Fibroblast of the aortic adventitia (primary cell): ENCODE measurements at places on chromosomes 3 and 15. TPM values are rescaled to one million over a fixed set of nuclear protein-coding genes. Genes with fewer than 3 reads are reported as not detected.

- no peak for DNase-seq
Measured at GRCh38 chr3:54731732-54732445, 196.0 kb downstream of the LRTM1 start.

- no peak for DNase-seq
Measured at GRCh38 chr3:138394686-138395085, 39.7 kb upstream of the ESYT3 start.

GRCh38 chr3:189099505-189100290 is 72.1 kb upstream of the TPRG1 start:
- peak; percentile 55 for DNase-seq

GRCh38 chr3:188854772-188855149 is 317.0 kb upstream of the TPRG1 start:
- DNase-seq = peak; percentile 39

DNA sequence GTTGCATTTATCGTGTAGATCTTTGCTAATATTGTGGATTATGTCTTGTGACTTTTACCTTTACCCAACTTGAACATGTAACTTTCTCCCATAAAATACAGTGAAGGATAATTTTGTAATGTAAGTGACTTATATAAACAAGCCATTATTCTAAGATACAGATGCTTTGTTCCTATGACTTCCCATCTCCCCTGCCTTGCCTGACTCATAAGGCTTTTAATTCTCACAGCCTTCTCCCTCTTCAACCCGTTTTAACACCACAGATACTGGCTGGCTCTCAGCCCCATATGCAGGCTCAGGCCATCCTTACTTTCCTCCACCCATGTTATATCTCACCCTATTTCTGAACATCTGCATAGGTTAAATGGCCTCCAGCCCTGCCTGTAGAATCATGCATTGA is 4.1 kb downstream of the CCNDBP1 start:
- no peak for DNase-seq

- no peak for DNase-seq
Measured at GRCh38 chr15:26757141-26757540, 15.7 kb downstream of the GABRB3 start.

DNA sequence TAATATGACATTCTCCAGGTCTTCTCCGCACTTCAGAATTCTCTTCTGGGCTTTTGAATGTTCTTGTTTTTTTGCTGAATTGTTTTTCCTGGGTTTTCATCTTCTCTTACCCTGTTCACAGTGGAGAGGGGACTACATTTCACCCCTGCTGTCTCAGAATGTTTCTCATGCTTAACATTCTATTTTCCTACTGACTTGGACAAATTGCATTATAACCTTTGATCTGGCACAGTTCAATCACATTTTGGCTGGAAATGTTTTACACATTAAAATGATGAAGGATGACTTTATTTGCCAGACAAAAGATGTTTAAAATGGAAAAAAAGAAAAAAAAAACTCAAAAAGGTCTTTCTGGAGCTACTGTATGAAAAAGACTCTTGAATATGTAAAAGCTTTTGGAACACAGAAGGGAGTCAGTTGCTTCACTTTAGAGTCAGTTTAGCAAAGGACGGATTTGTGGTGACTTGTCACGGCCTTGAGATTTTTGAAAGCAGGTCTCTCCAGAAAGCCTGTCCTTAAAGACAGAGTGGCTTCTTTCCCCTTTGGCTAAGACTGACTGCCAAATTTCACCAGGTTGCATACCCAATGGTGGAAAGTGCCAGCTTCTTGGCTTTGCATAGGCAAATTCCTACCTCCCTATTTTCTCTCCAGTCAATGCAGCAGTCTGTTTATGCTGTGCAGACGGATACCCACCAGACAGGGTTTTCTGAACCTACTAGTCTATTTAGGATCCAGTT is 401.0 kb upstream of the TBL1XR1 start:
- DNase-seq = peak; percentile 60

GRCh38 chr3:13058346-13059120 is 14.7 kb downstream of the IQSEC1 start:
- no peak for DNase-seq

DNA sequence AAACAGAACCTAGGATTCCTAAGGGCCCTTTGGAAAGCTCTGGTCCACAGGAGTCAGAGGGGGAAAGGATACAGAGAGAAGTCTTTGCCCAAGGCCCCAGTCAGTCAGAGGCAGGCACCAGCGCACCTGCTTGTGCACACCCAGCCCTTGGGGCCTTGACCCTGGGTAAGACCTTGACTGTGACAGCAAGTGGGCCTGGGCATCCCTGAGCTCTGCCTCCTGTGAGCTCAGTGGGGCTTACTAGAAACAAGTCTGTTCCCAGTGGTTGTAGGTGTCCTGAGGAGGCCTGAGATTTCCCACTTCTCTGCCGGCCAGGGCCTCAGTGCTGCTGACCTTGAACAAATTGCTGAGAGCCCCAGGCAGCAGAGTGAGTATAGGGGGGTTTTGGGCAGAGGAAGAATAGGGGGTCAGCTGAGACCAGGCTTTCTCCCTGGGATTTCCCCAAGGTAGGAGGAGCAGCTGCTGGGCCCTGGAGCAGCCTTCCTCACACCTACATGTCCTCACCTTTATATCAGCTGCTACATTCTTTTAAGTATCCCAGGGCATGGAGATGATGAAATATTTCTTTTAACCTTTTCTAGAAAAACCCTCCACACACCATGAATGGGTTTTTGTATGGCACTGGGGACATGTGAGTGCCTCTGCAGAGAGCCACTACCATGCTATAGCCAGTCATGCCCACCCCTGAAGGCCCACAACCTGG is 9.7 kb upstream of the DAG1 start:
- no peak for DNase-seq

GRCh38 chr3:10213156-10213792 is 35.0 kb upstream of the TATDN2 start:
- no peak for DNase-seq

DNA sequence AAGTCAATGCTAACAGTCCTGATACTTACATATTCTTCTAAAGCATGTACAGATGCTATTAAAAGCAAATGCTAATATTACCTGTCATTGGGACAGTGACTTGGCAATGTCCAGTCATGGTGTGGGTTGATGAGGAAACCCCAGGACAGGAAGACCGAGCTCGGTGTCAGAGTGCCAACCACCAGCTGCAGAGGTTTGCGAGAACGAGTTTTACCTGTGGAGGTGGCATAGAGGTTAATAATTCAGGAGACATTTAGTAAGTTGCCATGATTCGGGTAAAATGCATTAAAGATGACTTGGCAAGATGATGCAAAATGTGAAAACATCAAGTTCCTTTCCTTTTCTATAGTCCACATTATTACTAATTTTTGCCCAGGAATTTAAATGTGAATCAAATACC is 94.5 kb downstream of the ABI3BP start:
- no peak for DNase-seq

GRCh38 chr15:40069178-40070165 is 30.5 kb upstream of the SRP14 start:
- DNase-seq = peak; percentile 83

- DNase-seq = no peak
Measured at GRCh38 chr3:122678506-122678905, 2.1 kb upstream of the PARP14 start.

- DNase-seq = no peak
Measured at GRCh38 chr3:56048331-56048730, 419.9 kb downstream of the ERC2 start.

- no peak for DNase-seq
Measured at GRCh38 chr3:152353578-152353977, 84.8 kb downstream of the MBNL1 start.

GRCh38 chr15:58852347-58852746 is 81.1 kb downstream of the SLTM start:
- DNase-seq = no peak

GRCh38 chr15:90367576-90367975 is 15.5 kb downstream of the ZNF774 start:
- DNase-seq = peak; percentile 80

- DNase-seq = no peak
Measured at GRCh38 chr15:63295341-63295740, 17.9 kb downstream of the APH1B start.

- DNase-seq = no peak
Measured at GRCh38 chr15:79989183-79989582, 18.2 kb upstream of the BCL2A1 start.

GRCh38 chr3:50415061-50415460 is 55.7 kb upstream of the TMEM115 start:
- DNase-seq = no peak

DNA sequence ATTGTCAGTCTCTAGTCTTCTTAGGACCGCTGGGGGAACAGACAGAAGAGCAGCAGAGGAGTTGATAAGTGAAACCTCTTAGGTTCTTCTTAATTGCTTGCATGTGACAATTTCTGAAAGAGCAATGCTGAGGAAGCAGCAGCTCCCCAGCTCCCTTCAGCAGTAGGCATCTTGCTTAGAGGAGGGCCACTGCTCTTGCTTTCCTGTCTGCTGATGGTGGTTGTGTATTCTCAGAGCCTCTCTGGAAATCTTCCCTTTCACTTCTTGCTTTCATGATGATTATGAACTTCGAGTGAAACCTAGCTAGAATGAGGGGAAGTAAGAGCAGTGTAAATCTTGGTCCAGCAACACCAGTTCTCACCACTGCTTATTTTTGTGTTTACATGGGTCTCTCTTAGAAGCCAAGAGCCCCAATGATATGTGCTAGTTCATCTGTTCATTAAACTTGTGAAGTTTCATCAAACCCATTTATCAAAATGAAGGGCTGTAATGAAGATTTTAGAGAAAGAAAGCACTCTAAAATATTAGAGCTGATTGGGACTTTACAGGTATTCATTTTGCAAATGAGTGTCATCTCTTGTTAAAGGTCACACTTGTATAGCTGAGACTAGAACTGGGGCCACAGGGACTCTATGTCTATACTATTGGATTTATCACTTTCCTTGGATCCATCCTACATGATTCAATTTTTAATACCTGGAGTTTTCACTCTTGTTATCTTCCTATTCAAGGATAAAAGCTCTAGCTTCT is 246.7 kb downstream of the LPP start:
- DNase-seq = no peak

DNA sequence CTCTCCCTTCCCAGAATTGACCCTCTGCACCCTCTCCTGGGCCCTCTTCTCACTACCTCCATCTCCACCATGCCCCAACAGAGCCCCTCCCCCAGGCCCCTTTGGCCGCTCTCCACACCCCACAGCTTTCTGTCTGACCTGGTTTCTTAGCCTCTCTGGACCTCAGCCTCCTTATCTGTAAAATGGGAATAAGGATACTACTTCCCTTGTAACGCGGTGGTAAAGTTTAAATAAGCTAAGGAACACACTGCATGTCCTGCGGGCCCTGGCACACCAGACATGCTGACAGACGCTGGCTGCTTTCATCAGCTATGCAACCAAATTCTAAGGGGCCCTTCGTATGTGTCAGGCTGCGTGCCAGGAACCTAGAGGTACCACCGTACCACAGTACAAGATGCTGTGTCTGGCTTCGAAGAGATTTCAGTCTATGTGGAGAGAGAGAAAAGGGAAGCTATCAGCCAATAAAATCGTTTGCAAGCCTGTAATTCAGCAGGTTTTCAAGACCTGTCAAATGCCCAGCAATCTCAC is 777 bp upstream of the SLC51A start:
- no peak for DNase-seq

DNA sequence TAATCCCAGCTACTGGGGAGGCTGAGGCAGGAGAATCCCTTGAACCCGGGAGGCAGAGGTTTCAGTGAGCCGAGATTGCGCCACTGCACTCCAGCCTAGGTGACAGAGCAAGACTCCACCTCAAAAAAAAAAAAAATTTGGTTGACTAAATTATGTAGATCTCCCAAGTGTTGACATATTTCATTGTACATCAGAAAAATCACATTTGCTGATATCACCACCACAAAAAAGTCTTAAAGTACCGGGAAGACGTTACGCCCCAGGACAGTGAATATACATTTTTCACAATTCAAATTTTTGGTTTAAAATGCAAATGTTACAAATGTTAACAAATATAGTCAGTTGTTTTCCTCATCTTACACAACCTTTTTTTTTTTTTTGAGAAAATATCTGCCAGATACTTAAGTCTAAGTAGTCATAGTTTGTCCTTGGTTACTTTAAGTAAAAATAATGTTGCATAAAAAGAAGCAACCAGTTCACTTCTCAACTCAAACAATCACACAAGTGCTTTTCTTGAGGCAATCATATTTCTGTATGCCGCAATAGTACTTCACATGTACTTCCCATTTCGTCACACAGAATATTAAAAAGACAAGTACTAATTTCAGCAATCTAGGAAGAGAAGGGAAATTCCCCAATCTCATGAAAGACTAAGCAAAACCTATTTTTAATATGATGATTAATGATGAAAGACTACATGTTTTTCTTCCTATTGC is 41.0 kb upstream of the TCF12 start:
- no peak for DNase-seq

DNA sequence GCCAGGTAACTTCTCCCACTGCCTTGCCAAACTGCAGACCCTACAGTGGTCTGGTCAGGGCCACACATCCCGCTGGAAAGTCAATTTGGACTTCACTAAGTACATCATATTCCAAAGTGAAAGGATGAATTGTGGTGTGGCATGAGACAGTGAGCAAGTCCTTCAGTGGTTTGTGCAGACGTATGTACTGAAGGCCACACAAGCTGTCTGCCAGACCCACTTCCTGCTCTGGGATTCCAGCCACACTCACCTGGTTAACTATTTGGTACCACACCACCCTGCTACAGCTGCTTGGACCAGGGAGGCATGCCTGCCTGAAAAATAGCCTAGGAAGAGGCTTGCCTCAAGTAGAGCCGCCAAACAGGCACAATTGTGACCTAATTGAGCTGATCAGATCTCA is 94.1 kb upstream of the STRIT1 start:
- no peak for DNase-seq

- DNase-seq = peak; percentile 96
Measured at GRCh38 chr3:177357352-177358090, 160.2 kb upstream of the TBL1XR1 start.

GRCh38 chr3:143784446-143784845 is 63.8 kb downstream of the SLC9A9 start:
- no peak for DNase-seq

DNA sequence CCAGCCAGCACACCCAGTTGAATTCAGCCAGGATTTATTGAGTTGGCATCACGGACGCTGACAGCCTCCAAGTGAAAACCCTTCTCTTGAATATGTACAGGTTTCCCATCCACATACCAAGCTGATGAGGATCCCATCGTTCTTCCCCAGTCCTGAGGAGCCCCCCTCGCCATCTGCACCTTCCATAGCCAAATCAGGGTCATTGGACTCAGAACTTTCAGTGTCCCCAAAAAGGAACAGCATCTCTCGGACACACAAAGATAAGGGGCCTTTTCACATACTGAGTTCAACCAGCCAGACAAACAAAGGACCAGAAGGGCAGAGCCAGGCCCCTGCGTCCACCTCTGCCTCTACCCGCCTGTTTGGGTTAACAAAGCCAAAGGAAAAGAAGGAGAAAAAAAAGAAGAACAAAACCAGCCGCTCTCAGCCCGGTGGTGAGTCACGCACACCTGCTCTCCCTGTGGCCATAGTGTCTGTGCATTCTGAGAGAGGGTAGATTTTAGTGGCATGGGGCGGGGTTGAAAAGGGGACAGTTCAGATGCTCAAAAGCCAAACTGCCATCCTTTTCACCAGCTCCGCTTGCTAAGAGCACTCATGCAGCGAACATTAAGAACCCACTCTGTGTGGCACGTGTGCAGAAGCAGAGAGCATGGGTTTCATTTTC is 51.2 kb downstream of the KLHL25 start:
- no peak for DNase-seq

GRCh38 chr3:128345196-128345595 is 121.5 kb downstream of the DNAJB8 start:
- no peak for DNase-seq

The ZBED2 gene
- total RNA-seq = 0.09 TPM in 1 of 2 replicates, not detected in the other

The SLC28A1 gene
- not detected in 2 replicates for total RNA-seq

The FRG2C gene
- total RNA-seq = not detected in 2 replicates

The HTR3C gene
- not detected in 2 replicates for total RNA-seq

The IL16 gene
- total RNA-seq = 0.65 and 1.4 TPM in 2 replicates

The ERC2 gene
- total RNA-seq = 0.09 TPM in 1 of 2 replicates, not detected in the other

The DGKG gene
- 0.08 and 0.27 TPM in 2 replicates for total RNA-seq

The KLHL40 gene
- not detected in 2 replicates for total RNA-seq
